Stimulated activated CD4-positive, alpha-beta T cell treated with anti-CD3 and anti-CD28 coated beads, TNF-alpha, amount 100 ng/mL, for 4 hours (primary cell): ENCODE measurements at places on chromosomes 6 and 20.

DNA sequence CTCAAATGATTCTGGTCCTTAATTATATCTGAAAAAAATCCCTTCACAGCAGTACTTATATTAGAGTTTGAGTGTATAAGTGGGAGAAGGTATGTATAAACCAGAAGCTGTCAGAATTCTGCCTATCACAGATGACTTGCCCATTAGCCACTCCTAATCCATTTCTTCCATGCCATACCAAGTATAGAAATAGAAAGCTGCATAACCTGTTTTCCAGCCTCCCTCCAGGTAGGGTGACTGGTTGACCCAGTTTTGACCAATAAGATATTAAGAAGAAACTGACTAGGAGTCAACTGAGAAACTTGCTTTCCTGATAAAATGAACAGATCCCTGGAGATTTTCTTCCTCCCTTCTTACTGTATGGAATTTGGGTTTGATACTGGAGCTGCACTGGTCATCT lies 112.2 kb upstream of the GRIK2 start:
- DNase-seq = no peak

GRCh38 chr20:10110151-10110550 lies 75.4 kb downstream of the ANKEF1 start:
- DNase-seq = no peak

DNA sequence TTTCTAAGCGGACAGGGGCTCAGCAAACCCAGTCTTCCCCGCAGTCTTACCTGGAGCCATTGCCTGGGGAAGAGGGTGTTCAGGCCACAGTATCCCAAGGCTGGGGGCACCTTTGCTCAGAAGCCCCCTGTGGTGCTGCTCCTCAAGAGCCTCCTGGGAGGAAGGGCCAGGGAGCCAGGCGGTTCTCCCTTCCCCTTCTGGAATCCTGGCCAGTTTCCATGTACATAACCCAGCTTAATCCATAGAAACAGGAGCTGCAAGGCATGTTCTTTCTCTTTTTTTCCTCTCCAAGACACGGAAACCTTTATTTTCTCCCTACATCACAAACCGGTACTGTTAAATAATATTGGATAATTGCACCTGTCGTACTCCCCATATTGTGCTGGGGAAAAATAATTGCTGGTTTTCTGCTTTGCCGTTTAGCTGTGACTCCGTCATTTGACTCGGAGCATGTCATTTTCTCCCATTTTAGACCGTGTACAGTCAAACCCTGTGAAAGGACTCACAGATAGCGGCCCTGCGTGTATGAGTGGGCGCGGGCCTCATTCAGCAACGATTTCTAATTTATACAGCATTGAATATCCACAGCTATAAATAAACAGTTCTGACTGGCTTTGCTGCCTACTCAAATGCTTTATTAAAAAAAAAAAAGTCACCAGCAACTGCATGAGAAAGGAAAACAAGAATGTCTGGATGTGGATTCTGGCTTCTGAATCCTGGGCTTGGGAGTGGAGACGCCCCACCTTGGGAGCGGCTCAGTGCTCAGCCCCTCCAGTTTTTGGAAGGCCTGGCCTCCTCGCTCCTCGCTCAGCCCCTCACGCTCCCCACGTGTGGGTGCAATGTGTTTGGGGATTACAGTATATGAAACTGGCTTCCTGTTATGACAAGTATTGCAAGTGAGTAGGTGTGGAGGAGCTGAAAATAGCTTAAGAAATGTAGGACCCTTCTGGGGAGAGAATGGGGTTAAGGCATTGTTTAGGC lies 67.3 kb downstream of the ADTRP start:
- peak; percentile 53 for DNase-seq

- DNase-seq = peak; percentile 16
These were observed 646 bp upstream of the CPNE5 start for GRCh38 chr6:36839749-36840431.

GRCh38 chr6:36848658-36849441 lies 9.6 kb upstream of the CPNE5 start:
- no peak for DNase-seq

DNA sequence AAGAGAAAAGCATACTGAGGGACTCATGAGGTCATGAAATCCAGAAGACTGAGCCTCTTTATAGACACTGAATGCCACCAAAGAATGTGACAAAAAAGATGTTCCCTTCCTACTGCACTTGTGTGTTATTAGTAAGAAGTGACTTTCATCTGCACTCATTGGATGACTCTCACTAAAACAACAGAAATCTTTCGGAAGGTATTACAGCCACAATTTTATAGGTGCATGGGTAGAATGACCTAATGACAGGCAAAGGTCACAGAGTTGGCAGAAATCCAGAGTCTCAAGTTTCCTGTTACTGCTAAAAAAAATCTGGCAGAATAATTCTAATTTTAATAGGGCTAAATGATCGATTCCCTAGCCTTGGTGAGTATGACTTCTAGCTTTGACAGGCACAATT lies 13.3 kb downstream of the PKHD1 start:
- DNase-seq = no peak

DNA sequence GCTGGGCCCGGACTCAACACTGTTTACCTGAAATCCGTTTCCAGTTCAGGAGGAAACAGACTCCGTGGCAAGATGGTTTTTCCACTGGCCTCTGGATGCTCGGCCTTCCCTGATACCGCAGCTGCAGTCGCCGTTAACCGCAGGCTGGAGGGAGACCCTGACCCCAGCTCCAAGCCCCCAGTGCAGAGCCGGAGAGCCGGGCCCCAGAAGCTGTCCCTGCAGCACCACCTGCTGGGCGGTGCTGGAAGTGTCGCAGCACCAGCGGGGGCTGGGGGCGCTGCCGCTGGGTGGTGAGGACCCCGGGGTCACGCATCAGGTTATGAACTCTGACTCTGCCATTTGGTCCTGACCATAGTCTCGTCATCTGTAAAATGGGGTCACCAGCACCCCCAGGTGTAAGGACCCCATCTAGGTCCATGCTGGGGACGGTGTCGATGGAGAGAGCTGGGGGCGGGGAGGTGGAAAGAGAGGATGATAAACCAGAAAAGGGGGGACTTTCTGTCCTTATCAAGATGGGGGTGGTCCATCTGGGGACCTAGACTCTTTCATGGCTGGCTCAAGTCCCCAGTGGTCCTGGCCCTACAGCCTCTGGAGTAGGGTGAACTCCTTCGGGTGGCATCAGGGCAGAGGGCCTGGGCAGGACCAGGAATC lies 20.8 kb upstream of the CHRNA4 start:
- peak; percentile 7 for DNase-seq

GRCh38 chr6:51489133-51489532 lies 598.3 kb downstream of the PKHD1 start:
- no peak for DNase-seq

GRCh38 chr6:36777801-36778200 lies 61.4 kb downstream of the CPNE5 start:
- no peak for DNase-seq

GRCh38 chr6:38146021-38146733 lies 326.6 kb downstream of the ZFAND3 start:
- DNase-seq = no peak
